ENCODE measurements at places on chromosomes 7 and 10.

GRCh38 chr7:112986256-112987031 is 100.2 kb downstream of the GPR85 start:
- DNase-seq = no peak

GRCh38 chr7:102866535-102867215 is 46.1 kb upstream of the LRRC17 start:
- DNase-seq = no peak

DNA sequence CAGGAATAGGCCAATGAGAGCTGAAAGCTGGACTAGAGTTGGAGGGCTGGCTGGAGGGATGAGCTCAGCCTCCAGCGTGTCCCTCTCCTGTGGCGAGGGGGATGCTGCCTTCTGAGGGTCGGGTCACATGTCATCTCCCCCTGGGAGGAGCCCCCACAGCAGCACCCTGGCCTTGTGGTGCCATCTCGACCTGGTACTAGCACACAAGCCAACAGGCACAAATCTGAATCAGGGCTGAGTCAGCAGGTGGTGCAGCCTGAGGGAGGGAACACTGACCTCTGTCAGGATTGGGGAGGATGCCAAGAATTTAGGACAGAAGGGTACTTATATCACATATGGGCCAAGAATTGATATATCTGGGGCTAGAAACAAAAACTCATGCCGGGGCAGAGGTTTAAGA is 280.4 kb downstream of the CELF2 start:
- no peak for DNase-seq

GRCh38 chr7:40439686-40440085 is 304.9 kb downstream of the SUGCT start:
- DNase-seq = no peak

GRCh38 chr7:149625340-149625946 is 127.8 kb upstream of the ZNF746 start:
- DNase-seq = peak; percentile 81

DNA sequence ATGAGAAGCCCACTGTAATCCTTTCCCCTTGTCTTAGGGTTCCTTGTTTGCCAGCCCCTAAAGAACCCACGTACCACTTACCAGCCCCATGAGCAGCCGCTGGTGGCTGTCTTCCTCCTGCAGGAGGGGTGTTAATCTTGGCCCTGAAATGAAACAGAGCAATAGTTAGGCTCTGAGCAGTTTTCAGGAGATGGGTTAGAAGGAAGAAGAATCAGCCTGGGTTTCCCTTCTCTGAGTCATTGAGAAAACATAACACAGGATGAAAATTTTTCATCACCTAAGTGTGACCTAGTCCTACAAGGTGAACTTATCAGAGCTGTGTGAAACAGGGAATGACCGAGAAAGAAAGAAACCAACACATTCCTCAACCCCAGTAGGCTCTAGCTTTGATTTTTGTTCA is 90.0 kb downstream of the GSAP start:
- no peak for DNase-seq

DNA sequence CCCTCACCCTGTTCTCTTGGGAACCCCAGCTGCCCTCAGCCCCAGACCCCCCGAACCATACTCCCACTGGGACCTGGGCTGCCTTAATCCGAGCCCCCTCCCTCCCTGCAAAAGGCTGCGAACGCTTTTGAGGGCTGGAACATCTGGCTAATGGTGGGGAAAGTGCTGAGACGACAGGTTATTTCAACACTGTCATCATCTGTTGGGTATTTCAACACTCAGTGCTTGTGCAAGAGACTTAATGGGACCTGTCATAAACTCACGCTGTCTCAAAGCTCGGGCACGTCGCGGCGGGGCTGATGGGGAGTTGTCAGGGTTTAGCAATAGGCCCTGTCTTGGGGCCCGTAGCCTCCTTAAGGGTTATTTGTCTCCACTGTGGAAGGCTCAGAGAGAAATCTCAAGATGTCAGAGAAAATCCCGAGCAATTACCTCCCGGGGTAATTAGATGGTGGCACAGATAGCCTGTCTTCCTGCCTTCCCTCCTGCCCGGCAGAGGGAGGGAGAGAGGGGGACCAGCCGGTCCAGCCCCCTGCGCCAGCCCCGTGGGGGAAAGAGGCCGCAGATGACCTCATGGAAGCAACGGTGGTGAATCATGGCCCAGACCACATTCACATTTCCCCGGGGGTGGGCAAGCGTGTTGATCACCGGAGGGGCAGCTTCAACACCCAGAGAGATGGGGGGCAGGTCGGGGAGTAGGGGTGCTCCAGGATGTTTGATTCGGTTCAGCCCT is 88.7 kb upstream of the MYL10 start:
- peak; percentile 84 for DNase-seq

GRCh38 chr7:16826060-16826459 is 21.3 kb upstream of the AGR2 start:
- no peak for DNase-seq

DNA sequence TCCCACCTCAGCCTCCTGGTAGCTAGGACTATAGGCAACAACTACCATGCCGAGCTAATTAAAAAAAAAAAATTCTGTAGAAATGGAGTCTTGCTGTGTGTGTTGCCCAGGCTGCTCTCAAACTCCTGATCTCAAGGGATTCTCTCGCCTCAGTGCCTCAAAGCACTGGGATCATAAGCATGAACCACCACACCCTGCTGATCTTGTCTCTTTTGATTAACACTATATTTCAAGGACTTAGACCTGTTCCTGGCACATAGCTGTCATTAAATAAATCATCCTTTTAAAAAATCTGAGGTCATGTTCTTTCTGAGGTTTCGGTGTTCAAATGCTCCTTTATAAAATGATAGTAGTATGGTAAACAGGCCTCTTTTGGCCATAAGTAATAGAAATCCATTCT is 4.8 kb downstream of the PALS2 start:
- DNase-seq = no peak

GRCh38 chr7:148489678-148490077 is 100.9 kb upstream of the C7orf33 start:
- no peak for DNase-seq

GRCh38 chr7:5377279-5377678 is 46.4 kb downstream of the TNRC18 start:
- no peak for DNase-seq

DNA sequence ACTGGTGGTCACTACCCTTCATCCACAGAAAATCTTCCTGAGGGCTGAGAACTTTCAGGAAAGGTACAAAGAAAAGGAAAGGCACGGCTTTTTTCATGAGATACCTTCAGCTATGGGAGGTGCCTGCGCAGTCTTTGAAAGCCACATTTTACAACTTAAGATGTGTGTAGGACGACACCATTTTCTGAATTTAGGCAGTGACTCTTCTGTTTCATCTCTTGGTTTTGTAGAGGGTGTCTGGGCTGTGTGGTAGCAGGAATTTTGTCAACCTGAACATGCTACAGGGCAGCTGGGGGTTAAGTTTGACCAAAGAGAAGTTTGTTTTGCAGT is 138.1 kb downstream of the NRP1 start:
- DNase-seq = no peak

- DNase-seq = no peak
Observed at GRCh38 chr7:130494431-130494858, 2.6 kb downstream of the MEST start.

- DNase-seq = no peak
Observed at GRCh38 chr10:52951824-52952223, 179.2 kb upstream of the MBL2 start.

DNA sequence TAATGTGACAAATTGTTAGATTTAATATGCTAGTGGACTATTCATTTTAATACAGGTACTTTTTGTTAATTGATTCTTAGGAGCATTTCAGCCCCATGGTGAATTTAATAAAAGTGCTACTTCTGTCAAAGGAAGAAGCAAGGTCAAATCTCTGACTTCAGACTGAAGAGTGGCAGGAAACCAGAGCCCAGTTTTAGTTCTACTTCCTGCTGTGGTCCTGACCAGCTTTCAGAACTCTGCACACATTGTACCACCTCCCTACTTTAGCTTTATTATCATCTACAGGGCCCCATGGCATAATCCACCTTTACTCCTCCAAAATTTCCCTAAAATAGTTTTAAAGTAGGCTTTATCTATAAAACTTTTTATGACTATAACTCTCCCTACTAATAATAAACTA is 33.7 kb downstream of the CTTNBP2 start:
- no peak for DNase-seq

- no peak for DNase-seq
Observed at GRCh38 chr10:129108378-129108777, 358.7 kb upstream of the MGMT start.

DNA sequence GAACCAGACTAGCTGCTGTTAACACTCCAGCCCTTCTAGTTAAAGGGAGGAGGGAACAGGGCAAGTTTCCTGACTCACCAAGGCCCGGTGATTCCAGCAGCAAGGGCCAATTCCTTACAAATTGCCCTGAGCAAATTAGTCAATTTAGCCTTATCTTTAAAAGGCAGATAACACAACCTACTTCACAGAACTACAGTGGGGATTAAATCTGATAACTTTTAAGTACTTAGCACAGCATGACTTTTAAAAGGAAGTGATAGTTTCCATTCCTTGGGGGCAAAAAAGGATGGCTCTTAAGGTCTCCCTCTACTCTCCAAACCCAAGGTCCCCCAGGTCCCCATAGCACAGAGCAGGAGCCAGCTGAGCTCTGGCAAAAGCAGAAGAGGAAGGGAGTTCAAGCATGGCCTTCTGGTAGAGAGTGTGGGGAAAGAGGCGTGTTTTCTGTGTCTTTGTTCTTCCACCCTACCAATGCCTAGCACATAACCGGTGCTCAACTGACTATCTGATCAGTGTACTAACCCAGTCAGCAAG is 4.0 kb downstream of the CDCA7L start:
- DNase-seq = no peak

GRCh38 chr7:76310102-76310957 is 7.9 kb downstream of the HSPB1 start:
- peak; percentile 81 for DNase-seq

DNA sequence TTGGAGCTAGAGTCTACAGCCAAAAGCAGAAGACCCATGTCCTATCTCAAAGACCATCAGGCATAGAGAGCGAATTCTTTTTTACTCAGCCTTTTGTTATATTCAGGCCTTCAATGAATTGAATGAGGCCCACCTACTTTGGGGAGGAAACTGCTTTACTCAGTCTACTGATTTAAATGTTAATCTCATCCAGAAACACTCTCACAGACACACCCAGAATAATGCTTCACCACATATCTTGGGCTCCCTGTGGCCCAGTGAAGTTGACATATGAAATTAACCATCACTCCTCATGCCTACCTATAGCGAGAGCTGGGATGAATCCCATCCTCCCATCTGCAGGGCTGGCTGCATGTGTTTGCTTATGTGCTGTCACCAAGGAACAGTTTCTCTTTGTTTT is 26.0 kb upstream of the SORCS3 start:
- DNase-seq = no peak

- DNase-seq = no peak
Observed at GRCh38 chr7:53984776-53985175, 557.4 kb upstream of the VSTM2A start.
